Airway epithelial cell (primary cell): ENCODE measurements at places on chromosomes 6 and 20. TPM values are rescaled to one million over a fixed set of nuclear protein-coding genes. Genes with fewer than 3 reads are reported as not detected.

PTK6 gene
- 0.70 and 1.2 TPM in 2 replicates for total RNA-seq

PSORS1C1 gene
- 0.37 and 1.7 TPM in 2 replicates for total RNA-seq

FAM209B gene
- 0.49 TPM in 1 of 2 replicates, not detected in the other for total RNA-seq

SLC17A1 gene
- not detected in 2 replicates for total RNA-seq

POLH gene
- 14.4 and 22.1 TPM in 2 replicates for total RNA-seq

TBX18 gene
- 0.42 TPM in 1 of 2 replicates, not detected in the other for total RNA-seq

HECA gene
- 8.8 and 11.6 TPM in 2 replicates for total RNA-seq

MYLK2 gene
- not detected in 2 replicates for total RNA-seq

KAT14 gene
- total RNA-seq = 9.8 and 11.2 TPM in 2 replicates

ERVFRD-1 gene
- total RNA-seq = not detected in 2 replicates

KHDRBS2 gene
- total RNA-seq = not detected in 2 replicates

GGTLC1 gene
- total RNA-seq = not detected in 2 replicates
